ENCODE measurements at places on chromosomes 3 and 15. TPM values are rescaled to one million over a fixed set of nuclear protein-coding genes. Genes with fewer than 3 reads are reported as not detected.

The FAM107A gene
- 1.6 TPM for total RNA-seq

The ABI3BP gene
- total RNA-seq = not detected

The TMC3 gene
- not detected for total RNA-seq

The SKOR1 gene
- total RNA-seq = 0.49 TPM

The SLC24A5 gene
- total RNA-seq = not detected

The NDN gene
- 97.3 TPM for total RNA-seq

The FOXB1 gene
- total RNA-seq = 5.9 TPM

- DNase-seq = no peak
These were observed 358.2 kb downstream of the SQOR start for GRCh38 chr15:45993072-45993471.

DNA sequence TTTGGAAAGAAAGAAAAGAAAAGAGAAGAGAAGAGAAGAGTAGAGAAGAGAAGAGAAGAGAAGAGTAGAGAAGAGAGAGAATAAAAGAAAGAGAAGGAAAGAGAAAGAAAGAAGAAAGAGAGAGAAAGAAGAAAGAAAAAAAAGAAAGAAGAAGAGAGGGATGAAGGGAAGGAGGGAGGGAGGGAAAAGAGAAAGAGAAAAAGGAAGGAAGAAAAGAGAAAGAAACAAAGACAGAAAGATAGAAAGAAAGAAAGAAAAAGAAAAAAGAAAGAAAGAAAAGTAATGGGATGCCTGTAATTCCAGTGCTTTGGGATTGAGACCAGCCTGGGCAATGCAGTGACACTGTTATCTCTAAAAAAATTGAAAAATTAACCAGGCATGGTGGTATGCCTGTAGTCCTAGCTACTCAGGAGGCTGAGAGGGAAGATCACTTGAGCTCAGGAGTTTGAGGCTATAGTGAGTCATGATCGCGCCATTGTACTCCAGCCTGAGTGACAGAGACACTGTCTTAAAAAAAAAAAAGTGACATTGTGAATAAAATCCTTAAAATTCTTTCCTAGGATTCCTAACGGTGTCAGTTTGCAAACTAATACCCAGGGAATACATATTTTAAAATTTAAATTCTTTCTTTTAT, 1.7 kb downstream of the RASL12 start:
- DNase-seq = no peak

GRCh38 chr3:197791892-197792647, 1.0 kb downstream of the LRCH3 start:
- DNase-seq = no peak

DNA sequence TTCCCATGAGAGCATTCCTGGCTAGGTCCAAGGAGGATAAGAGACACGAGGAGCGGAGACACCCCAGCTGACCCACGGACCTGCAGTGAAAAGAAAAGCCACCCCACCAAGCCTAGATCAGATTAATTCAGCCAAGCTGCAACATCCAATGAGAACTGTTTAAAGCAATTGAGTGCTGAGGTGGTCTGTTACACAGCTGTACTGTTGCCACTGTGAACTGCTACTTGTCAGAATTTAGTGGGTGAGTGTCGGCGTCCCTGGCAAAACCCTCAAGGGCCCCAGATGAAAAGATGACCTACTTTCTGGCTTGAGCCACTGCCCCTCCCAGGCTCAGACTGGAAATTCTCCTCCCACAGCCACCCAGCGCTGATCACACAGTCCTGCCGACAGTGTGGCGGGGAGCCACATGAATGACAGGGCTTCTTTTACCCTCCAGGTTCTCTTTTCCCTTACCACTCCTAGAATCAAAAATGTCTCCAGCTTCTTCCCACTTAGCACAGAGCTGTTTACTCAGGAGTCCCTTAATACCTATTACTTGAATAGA, 26.4 kb upstream of the KBTBD12 start:
- DNase-seq = no peak

DNA sequence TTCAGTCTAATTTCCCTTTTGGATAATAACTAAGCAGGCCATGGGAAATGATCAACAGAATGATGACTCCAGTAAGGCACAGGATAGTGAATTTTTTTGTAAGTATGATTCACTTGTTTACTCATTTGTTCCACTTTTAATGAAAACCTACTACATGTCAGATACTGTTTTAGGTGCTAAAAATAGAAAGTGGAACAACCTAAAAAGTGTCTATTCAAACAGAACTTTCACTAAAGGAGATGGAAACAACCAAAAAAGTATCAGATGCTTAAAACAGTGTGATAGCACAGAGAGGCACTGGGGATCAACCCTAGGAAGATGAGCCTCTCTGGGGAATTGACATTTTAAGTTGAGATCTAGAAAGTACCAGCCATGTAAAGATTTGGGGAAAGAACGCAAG, 11.1 kb downstream of the RYK start:
- no peak for DNase-seq

DNA sequence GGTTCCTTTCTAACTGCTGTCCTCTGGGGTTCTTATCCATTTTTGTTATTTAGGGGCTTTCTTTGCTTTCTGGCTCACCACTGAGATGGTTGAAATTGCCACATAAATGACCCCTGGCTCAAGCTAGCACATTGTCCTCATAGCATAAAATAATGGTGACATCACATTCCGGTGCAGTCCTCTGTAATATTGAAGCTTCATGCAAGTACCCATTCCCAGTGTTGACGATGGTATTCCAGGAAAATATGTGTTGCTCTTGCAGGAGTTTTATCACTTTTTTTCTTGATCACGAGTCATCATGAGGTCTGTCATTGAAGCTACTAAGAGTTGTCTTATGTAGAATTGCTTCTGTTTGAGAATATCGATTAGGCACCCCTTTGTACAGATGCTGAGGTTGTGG, 56.1 kb downstream of the CRTC3 start:
- DNase-seq = no peak

- DNase-seq = no peak
These were observed 421.2 kb upstream of the TPRG1 start for GRCh38 chr3:188750617-188751016.

DNA sequence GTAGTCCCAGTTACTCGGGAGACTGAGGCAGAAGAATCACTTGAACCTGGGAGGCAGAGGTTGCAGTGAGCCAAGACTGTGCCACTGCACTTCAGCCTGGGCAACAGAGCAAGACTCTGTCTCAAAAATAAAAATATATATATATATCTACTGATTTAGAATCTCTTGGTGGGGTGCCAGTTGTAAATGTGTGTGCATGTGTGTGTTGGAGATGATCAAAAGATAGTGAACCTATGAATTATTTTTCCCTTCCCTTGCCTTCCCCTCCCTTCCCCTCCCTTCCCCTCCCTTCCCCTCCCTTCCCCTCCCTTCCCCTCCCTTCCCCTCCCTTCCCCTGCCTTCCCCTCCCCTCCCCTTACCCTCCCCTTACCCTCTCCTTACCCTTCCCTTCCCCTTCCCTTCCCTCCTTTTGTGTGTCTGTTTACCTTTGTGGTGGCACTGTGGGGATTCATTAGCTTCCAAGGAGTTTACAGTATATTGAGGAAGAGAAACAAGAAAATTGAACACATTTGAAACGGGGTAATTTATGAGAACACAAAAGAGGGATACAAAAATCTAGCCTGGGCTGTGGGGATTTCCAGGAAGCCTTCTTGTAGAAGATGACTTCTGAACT, 281.5 kb upstream of the DPPA4 start:
- no peak for DNase-seq

DNA sequence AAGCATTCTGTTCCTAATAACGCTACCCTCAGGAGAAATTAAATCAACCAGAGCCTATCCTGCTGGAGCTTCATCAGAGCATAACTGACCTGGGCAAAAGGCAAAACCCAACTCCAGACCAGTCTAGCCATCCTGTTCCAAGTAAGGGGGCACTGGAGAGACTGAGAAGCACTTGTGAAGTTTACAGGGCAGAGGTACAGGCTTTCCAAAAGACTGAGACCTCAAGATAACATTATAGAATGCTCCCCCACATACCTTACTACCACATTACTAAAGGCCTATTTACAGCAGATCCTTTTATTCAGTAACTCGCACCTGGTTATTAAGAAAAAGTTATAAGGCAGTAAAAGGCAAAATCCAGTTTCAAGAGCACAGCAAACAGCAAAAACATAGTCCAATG, 35.5 kb downstream of the RFX7 start:
- DNase-seq = no peak

DNA sequence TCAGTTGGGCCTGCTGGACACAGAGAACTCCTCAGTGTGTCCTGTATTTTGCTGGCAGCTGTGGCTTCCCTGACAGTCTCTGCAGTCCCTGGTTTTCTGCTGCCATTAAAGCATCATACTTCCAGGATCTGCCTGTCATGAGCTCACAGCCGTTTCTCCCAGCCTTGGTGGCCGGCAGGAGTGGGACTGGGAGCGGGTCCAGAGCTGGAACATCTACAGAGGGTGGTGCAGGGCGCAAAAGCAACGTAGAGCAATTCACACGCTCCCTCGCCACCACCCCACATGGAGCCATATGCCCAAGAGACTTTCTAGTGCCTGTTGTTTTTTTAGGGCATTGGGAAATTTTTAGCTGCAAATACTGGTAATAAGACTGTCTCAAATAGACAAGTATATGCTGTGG, 33.6 kb downstream of the ABTB1 start:
- no peak for DNase-seq

DNA sequence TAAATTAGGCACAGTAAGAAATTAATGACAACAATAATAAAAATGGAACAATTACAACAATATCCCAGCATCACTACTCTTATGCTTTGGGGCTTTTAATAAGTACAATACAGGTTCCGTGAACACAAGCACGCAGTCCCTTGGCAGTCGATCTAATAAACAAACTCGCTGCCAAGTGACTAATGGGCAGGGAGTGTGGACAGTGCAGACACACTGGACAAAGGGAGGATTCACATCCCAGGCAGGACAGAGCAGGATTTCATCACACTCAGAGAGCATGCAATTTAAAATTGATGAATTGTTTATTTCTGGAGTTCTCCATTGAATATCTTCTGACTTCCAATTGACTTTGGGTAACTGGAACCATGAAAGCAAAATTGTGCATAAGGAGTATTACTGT, 524.1 kb upstream of the CFAP20DC start:
- no peak for DNase-seq

- no peak for DNase-seq
These were observed 44.1 kb downstream of the SENP2 start for GRCh38 chr3:185630182-185630622.

DNA sequence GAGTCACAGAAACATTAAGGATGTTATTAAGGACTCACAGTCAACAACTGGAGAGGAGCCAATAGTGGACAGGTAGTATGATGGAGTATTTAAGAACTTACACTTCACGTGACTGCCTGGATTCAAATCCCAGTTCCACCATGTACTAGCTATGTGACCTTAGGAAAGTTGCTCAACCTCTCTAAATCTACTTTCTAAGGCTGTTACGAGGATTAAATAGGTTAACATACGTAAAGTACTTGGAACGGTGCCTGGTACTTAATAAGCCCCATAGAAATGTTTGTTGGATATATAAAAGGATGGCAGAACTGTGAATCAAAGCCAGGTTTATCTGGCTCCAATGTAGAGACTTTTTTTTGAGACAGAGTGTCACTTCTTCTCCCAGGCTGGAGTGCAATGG, 24.4 kb downstream of the THRB start:
- DNase-seq = no peak

- DNase-seq = no peak
These were observed 46.0 kb downstream of the SETD2 start for GRCh38 chr3:47117807-47118364.

- DNase-seq = no peak
These were observed 89.5 kb upstream of the UBE2E2 start for GRCh38 chr3:23113455-23114171.

DNA sequence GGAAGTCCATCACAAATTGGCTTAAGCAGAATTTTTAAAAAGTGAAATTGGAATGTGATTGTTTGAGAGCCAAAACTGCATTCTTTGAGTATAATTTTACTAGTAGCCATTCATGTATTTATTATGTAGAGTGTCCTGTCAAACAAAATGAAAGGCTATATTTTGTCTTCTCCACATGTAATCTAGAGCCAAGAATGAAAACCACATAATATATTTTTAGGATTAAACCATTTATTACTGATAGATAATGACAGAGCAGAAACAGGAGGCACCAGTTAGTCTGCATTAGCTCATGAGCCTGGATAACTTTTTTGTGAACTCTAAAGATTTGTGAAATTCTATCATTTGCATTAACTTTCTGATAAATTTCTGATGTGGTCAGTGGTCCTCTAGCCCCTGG, 130.2 kb downstream of the FILIP1L start:
- no peak for DNase-seq

GRCh38 chr3:104190681-104191080, 1176.0 kb upstream of the ALCAM start:
- no peak for DNase-seq

- DNase-seq = no peak
These were observed 459.4 kb upstream of the ROBO1 start for GRCh38 chr3:80227216-80227615.

GRCh38 chr3:12579905-12580304, 23.0 kb downstream of the MKRN2 start:
- no peak for DNase-seq

GRCh38 chr15:100924436-100924835, 5.3 kb downstream of the LRRK1 start:
- no peak for DNase-seq

Measured in neural crest cell (in vitro differentiated cells).